ENCODE measurements at places on chromosomes 2 and 18. TPM values are rescaled to one million over a fixed set of nuclear protein-coding genes. Genes with fewer than 3 reads are reported as not detected.

The MARS2 gene
- total RNA-seq = 10.6 TPM

- H3K27ac ChIP-seq = peak overlapping the region; percentile 99
- H3K4me1 ChIP-seq = peaks cover 56% of the 10 kb centered on the region
- DNase-seq = no peak
These were observed 3.1 kb downstream of the ARL4C start for GRCh38 chr2:234493796-234494195.

The GAREM1 gene
- 0.39 TPM for total RNA-seq

The RELCH gene
- 23.5 TPM for total RNA-seq

The CAD gene
- total RNA-seq = 53.6 TPM

DNA sequence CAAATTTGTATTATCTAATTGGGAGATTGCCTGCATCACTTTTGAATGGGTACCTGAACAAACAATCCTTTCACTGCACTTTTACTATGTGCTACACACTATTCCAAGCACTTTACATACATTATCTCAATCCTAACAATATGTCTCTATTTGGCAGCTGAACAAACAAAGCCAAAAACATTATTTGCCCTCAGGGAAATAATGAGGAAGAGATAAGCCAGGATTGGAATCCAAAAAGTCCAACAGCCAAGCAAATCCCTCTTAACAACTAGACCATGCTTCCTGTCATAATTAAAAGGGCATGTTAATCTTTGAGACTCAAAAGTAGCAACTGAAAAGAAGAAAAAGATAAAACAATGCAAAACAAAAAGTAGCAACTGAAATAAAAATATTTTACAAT lies 32.1 kb downstream of the RPRD1A start:
- no peak overlapping the region for H3K27ac ChIP-seq
- no peak for DNase-seq
- no peak overlapping the region for H3K4me3 ChIP-seq
- H3K27me3 ChIP-seq = no peaks in the 10 kb centered on the region

DNA sequence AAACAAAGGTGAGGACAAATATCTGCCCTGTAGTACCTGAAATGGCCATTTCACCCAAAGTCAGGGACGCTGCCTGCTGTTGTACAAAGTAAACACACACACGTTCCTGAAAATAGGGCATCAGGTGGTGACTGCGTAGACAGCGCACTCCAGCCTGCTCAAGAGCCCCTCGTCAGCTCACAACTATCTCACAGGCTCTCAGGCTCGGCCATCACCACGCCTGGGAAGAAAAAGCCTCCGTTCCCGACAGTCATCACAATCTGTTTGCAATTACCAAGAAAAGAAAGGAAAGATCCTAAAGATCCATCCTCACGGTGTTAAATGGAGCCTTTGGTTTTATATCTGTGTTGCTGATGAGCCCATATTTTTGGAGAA lies 230.2 kb downstream of the ZNF516 start:
- no peaks in the 10 kb centered on the region for H3K4me1 ChIP-seq
- no peak overlapping the region for H3K27ac ChIP-seq
- no peak overlapping the region for H3K4me3 ChIP-seq
- peaks cover 10% of the 10 kb centered on the region for H3K27me3 ChIP-seq
- DNase-seq = no peak
- no peaks in the 10 kb centered on the region for H3K36me3 ChIP-seq

GRCh38 chr2:15889442-15890123 lies 50.8 kb upstream of the MYCN start:
- H3K27me3 ChIP-seq = peaks cover 5% of the 10 kb centered on the region
- H3K4me3 ChIP-seq = no peak overlapping the region
- no peak for DNase-seq
- H3K4me1 ChIP-seq = no peaks in the 10 kb centered on the region
- no peak overlapping the region for H3K27ac ChIP-seq

DNA sequence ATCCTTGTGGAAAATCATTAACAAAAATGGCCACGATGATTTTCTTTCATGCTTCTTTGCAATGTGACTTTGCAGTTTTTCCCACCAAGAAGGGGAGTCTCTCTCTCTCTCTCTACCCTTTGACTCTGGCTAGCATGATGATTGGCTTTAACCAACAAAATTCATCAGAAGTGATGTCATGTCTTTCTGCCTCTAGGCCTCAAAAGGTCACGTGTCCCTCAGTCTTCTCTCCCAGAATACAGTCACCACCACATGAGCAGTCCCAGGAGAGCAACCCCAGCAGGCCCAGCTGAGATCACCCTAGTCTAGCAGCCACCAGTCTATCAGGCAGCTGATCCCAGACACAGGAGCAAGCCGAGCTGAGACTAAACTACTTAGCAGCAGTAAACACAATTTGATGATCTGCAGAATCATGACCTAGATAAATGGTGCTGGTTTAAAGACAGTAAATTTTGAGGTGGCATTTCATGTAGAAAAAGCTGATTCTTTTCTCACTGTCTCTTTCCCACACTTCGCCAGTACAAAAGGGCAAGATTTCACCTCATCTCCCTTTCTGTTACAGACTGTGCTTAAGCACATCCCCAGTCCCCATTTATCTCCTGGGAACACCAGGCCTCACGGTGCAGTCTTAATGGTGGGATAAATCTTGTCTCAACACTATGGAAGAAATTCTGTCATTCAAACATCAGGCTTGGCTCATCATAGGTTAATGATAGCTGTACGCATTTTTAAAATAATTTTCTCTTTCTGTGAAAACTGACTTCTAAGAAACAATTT lies 132.7 kb downstream of the SCG2 start:
- H3K27ac ChIP-seq = no peak overlapping the region
- no peaks in the 10 kb centered on the region for H3K36me3 ChIP-seq
- H3K4me3 ChIP-seq = no peak overlapping the region
- no peaks in the 10 kb centered on the region for H3K4me1 ChIP-seq

DNA sequence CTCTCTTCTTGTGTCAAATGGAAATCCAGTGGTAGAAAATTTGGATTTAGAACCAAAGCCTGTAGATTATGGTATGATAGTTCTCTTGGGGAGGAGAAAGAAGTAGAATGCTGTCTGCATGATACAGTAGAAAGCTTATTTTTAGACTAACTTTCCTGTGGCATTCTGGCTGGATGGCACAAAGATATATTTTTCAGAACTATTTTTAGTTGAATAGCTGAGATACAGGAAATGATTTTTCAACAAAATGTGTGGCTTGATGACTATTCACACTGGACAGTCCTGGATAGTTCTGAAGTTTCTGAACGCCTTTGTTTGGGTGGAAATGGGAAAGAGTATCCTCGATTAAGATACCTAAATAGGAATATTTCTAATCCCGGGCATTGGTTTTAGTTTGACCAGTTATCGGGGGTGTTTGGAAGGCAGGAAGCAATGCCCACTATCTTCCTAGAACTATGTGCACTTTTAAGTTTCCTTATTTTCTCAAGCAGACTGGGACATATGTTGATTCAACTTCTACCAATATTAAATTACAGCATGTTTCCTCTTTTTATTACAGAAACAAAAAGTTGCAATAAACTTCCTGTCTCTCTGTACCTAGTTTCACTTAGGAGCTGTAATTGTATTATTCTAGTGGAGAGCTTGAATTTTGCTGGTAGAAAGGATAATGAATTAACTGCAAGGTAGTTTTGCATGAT lies 32.1 kb downstream of the GDF7 start:
- no peak overlapping the region for H3K27ac ChIP-seq
- no peaks in the 10 kb centered on the region for H3K4me1 ChIP-seq
- H3K27me3 ChIP-seq = no peaks in the 10 kb centered on the region
- no peak for DNase-seq
- peaks cover 6% of the 10 kb centered on the region for H3K36me3 ChIP-seq

The PDE11A gene
- not detected for total RNA-seq

The LDAH gene
- total RNA-seq = 26.7 TPM

The CXCR1 gene
- total RNA-seq = not detected

The ESPNL gene
- 0.07 TPM for total RNA-seq

The AMMECR1L gene
- total RNA-seq = 24.8 TPM

The MGAT4A gene
- 108 TPM for total RNA-seq

DNA sequence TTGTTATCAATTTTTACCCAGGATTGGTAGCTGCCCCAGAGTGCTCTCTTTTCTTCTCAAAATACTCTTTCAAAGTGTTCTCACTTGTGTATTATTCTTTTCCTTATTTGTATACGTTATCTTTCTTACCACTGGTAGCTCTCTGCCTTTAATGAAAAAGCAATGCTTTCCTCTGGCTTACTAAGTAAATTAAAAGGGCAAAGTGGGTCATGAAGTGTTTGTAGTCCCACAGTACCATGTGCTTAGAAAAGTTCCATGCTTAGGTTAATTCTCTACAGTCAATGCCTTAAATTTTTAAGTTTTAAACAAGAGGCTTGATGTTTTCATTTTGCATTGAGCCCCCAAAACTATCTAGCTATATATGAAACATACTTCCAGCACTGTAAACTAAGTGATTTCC lies 300.2 kb downstream of the ASXL3 start:
- H3K4me3 ChIP-seq = no peak overlapping the region
- no peaks in the 10 kb centered on the region for H3K27me3 ChIP-seq
- no peak overlapping the region for H3K27ac ChIP-seq
- DNase-seq = no peak
- no peaks in the 10 kb centered on the region for H3K4me1 ChIP-seq

The UGT1A8 gene
- not detected for total RNA-seq

The ST8SIA5 gene
- 0.09 TPM for total RNA-seq

GRCh38 chr2:155747531-155747930 lies 585.0 kb downstream of the NR4A2 start:
- H3K4me1 ChIP-seq = no peaks in the 10 kb centered on the region
- no peak overlapping the region for H3K27ac ChIP-seq
- no peaks in the 10 kb centered on the region for H3K27me3 ChIP-seq
- DNase-seq = no peak

The ERMN gene
- 2.8 TPM for total RNA-seq

The ABCB11 gene
- total RNA-seq = not detected

- H3K4me1 ChIP-seq = no peaks in the 10 kb centered on the region
- no peak overlapping the region for H3K27ac ChIP-seq
- peaks cover 14% of the 10 kb centered on the region for H3K27me3 ChIP-seq
- no peak for DNase-seq
- no peak overlapping the region for H3K4me3 ChIP-seq
These were observed 79.5 kb upstream of the CTDP1 start for GRCh38 chr18:79600141-79600540.

The NDUFAF7 gene
- total RNA-seq = 33.4 TPM

- H3K36me3 ChIP-seq = no peaks in the 10 kb centered on the region
- H3K27me3 ChIP-seq = peaks cover 26% of the 10 kb centered on the region
- peaks cover 34% of the 10 kb centered on the region for H3K4me1 ChIP-seq
- no peak overlapping the region for H3K27ac ChIP-seq
- no peak for DNase-seq
These were observed 269.3 kb upstream of the ID2 start for GRCh38 chr2:8412586-8412985.

The G6PC2 gene
- total RNA-seq = not detected

The RIF1 gene
- 50.4 TPM for total RNA-seq

The SDC1 gene
- 0.38 TPM for total RNA-seq

DNA sequence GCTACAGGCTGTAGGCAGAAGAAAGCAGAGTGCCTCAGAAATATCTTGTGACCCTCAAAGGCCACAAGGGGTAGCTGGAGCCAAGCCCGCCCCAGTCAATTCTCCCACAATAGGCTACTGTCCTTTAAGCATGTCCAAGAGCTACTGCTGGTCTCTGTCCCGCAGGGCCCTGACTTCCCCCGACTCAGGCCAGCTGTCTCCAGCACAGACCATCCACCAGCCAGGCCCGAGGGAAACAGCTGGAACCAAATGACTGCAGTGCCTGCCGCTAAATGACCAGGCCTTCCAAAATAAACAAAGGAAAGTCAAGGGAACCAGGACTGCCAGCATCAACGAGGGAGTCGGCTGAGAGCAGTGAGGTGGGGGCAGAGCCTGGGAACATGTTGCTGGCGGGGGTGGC lies 36.7 kb downstream of the MCFD2 start:
- H3K27ac ChIP-seq = no peak overlapping the region
- peaks cover 9% of the 10 kb centered on the region for H3K27me3 ChIP-seq
- H3K36me3 ChIP-seq = no peaks in the 10 kb centered on the region
- DNase-seq = no peak
- H3K4me3 ChIP-seq = no peak overlapping the region
- H3K4me1 ChIP-seq = no peaks in the 10 kb centered on the region

The SLC11A1 gene
- 0.19 TPM for total RNA-seq

DNA sequence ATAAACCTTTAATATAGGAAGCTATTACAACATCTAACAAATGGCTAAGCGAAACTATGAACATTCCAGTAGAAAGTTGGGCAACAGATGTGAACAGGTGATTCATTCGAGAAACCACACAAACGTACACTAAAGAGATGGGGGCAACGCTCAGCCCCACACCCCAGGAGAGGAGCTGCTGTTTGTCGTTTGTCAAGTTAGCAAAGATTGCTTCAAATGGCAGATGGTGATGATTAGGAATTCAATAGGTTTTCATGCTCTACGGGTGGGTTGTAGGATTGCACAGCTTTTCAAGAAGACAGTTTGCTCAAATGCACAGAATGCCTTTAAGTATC lies 154.7 kb upstream of the HDAC4 start:
- no peak for DNase-seq
- no peaks in the 10 kb centered on the region for H3K36me3 ChIP-seq
- peaks cover 33% of the 10 kb centered on the region for H3K4me1 ChIP-seq
- H3K4me3 ChIP-seq = no peak overlapping the region

The ANKRD36B gene
- total RNA-seq = 39.4 TPM

DNA sequence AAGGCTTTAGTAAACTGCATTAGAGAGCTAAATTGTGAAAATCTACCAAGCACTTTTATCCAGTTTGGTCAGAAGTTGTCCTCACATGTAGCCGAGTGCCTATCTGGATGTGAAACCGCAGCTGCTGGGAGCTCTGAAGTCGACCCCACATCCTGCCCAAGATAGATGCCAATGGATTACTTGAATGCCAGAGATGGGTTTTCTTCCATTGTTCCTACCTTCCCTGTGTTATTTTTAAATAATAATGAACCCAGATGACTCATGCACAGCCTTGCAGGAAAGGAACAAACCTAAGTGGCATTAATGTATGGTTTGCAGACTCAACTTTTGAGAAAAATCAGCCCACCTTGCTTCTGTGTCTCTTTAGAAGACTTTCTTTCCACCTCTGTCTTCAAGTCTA lies 408.5 kb downstream of the FBXO15 start:
- no peaks in the 10 kb centered on the region for H3K36me3 ChIP-seq
- no peaks in the 10 kb centered on the region for H3K4me1 ChIP-seq

GRCh38 chr2:41872646-41873045 lies 175.2 kb upstream of the PKDCC start:
- H3K4me3 ChIP-seq = no peak overlapping the region
- H3K4me1 ChIP-seq = no peaks in the 10 kb centered on the region
- H3K27ac ChIP-seq = no peak overlapping the region
- no peaks in the 10 kb centered on the region for H3K36me3 ChIP-seq

- peak; percentile 73 for DNase-seq
- H3K4me3 ChIP-seq = peak within 1 kb of the TSS; percentile 97
- H3K27me3 ChIP-seq = no peaks in the 10 kb centered on the region
- H3K36me3 ChIP-seq = peaks cover 4% of the 10 kb centered on the region
- peaks cover 29% of the 10 kb centered on the region for H3K4me1 ChIP-seq
These were observed at the start of gene GPD2 for GRCh38 chr2:156435718-156436496. Gene GPD2, plus strand, starts transcription at chr2:156436379. Its CDS starts 39,727 bp downstream, at chr2:156476106.

The ERBB4 gene
- total RNA-seq = not detected

The EFEMP1 gene
- not detected for total RNA-seq
